ENCODE measurements at places on chromosomes 7 and 10.
A peak's percentile ranks its signal among the peaks of the same experiment; 100 is the strongest.

DNA sequence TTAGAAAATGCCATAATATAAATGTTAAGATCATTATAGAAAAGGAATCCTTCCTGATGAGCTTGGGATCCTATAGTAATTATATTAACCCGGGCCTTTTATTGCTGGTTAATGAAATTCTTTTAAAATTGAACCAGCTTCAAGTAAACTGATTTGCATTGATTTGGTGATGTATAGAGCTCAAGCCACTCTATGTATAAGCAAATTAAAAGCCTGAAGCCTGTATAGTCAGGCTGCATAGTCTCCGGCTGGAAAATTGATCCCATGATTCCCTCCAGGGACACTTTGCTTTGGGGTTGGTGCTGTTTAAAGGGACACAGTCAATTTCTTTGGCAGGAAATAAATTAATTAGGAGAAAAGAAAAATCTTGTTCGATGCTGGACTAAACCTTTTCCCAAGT lies 199.1 kb downstream of the HERPUD2 start:
- no peak for DNase-seq

GRCh38 chr7:31958226-31958625 lies 112.0 kb downstream of the PDE1C start:
- no peak for DNase-seq

- no peak for DNase-seq
These were observed 62.1 kb upstream of the ZNF746 start for GRCh38 chr7:149559711-149560110.

GRCh38 chr10:1102416-1102815 lies 46.2 kb downstream of the WDR37 start:
- no peak for DNase-seq

- DNase-seq: no peak
These were observed 76.3 kb upstream of the CUX1 start for GRCh38 chr7:101740981-101741725.

DNA sequence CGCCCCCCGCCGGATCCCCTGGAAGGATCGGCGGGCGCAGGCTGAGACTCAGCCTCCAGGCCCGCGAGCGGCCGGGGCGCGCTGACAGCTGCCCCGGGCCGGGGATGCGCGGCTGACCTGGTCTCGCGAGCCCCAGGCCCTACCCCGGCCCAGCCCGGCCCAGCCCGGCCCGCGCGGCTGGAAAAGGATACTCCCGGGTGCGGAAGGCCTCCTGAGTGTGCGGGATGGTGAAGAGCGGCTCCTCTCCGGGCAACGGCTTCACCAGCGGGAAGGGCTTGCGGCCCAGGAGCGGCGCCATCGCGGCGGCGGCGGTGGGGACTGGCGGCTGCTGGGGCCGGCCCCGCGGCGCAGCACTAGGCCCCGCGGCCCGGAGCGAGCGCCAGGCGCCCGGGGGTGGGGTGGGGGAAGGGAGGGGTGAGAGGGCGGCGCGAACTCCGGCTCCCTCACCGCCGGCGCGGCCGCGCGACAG lies 423 bp downstream of the BAZ1B start:
- DNase-seq: no peak

GRCh38 chr7:135710417-135711138 lies 17.4 kb downstream of the SLC13A4 start:
- no peak for DNase-seq

- DNase-seq: no peak
These were observed 73.9 kb upstream of the ARMC3 start for GRCh38 chr10:22853906-22854447.

DNA sequence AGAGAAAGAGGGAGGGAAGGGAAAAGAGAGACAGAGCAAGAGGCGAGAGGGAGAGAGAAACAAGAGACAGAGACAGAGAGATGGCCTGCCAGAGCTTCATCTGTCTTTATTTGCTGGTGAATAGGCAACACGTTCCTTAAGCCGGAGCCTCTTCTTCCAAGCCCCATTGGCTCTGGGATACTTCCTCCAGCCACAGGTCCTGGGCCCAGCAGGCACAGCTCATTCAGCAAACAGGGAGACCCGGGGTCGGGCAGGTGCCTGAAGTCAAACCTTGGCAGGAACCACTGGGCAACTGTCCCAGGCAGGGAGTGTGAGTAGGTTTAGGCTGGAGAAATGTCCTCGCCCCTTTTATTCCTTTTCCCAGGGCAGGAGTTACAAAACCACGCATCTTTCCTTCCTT lies 68.2 kb downstream of the MYL10 start:
- no peak for DNase-seq

DNA sequence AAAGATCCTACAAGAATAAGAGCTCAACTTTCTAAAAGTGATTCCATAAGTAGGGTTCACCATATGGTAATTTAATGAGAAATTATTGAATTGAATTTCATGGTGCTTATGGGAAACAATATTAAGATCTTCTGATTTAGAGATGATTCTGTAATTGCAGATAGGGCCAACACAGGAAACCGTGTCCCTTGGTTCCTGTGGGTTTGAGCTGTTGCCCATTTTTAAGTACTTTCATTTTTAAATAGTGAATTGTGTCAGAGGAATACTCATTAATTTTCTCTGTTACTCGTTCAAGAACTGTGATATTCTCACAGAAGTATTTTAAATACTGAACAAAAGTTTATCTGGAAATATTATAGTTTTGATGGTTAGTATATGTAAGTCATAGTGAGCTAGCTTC lies 129.2 kb downstream of the SRI start:
- no peak for DNase-seq

DNA sequence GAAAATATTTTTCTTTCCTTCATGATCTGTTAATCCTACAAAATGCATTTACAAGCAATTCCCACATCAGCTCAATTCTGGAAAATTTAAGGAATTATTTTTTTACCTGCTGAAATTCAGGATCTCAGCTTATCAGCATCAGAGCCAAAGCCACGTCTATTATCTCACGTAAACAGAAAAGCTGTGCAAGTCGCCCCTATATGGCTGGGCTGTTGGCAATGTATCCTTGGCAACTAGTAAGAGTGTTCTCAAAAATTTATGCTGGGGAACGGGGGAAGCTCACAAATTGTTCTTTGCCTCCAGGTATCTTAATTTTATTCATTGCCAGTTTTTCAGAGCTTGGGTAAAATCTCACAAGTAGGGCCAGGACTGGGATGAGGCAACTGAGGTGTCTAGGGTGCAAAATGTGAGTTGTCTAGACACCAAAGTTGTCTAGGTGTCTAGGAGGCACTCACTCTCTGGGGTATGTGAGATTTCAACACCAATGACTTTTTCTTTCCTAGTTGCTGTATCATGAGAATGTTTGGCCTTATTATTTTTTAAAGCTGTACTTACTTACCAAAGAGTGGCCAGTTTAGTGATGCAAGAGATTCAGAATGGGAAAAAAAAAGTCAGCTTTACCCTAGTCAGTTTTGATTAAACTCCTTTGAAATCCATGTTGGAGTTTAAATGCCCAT lies 5.1 kb downstream of the GSTO2 start:
- DNase-seq: no peak

DNA sequence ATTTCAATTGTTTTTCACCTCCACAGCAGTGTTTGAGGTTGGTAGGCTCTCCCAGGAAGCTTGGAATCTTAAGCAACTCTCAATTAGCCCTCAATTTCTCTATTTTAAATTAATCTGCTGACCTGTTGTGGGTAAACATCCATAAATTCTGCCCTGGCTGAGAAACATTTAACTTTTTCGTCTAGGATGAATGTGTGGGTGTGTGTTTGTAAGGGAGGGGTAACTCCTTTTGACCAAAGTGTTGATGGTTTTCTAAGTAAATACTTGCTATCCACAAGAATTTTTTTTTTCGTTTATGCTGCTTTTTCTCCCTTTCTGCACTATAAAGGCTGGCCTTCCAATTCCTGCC lies 973 bp downstream of the PPP3CB start:
- no peak for DNase-seq

DNA sequence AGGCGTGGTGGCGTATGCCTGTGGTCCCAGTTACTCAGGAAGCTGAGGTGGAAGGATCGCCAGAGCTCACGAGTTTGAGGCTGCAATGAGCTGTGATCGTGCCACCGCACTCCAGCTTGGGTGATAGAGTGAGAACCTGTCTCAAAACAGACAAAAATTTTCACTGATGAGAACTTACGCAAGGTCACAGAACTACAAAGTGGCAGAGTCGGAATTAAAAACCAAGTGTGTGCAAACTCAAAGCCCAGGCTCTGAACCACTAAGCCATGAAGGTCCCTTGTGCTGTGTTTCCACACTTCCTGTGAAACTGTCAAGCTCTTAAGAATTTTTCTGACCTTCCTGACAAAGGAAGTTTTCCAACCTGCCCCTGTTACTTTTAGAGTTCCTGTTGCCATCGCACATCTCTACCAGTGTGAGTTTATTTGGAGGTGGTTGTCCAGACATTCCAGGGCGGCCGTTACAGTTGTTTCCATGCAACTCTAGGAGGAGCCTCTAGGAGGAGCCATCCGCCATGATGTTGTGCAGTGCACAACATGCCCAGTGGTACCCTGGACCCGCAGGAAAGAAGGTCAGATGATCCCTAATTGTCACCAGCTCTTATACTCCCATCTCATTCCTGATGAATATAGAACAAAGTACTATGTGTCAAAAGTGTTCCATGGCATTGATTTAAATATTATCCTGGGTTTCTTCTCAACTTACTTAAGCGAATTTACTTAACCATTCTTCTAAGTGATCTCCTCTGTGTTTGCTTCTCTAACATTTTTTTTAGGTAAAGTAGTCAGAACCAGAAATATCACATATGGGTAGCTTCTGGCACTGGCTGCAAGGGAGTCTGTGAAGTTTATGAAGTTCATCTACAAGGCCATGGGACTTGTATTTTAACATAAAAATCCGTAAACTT lies 49.0 kb upstream of the LYZL1 start:
- DNase-seq: no peak

DNA sequence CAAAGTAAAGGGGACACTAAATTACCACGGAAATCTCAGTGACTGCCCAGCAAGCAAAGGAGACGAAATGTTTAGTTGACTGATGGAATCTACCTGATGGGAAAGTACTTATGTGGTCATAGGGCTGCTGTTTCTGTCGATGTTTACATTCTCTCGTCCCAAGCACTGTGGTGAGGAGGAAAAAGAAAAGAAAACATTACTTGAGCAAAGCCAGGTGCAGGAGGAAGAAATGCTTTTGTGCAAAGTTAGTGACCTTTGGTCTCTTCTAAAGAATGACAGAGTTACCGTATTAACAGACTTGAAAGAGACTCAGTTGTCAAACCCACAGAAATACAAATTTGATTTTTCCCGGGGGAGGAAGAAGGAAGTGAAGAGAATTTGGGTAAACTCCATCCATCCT lies 43.3 kb upstream of the FMC1 start:
- DNase-seq: no peak

GRCh38 chr7:128876127-128876526 lies 13.5 kb downstream of the ATP6V1F start:
- no peak for DNase-seq

DNA sequence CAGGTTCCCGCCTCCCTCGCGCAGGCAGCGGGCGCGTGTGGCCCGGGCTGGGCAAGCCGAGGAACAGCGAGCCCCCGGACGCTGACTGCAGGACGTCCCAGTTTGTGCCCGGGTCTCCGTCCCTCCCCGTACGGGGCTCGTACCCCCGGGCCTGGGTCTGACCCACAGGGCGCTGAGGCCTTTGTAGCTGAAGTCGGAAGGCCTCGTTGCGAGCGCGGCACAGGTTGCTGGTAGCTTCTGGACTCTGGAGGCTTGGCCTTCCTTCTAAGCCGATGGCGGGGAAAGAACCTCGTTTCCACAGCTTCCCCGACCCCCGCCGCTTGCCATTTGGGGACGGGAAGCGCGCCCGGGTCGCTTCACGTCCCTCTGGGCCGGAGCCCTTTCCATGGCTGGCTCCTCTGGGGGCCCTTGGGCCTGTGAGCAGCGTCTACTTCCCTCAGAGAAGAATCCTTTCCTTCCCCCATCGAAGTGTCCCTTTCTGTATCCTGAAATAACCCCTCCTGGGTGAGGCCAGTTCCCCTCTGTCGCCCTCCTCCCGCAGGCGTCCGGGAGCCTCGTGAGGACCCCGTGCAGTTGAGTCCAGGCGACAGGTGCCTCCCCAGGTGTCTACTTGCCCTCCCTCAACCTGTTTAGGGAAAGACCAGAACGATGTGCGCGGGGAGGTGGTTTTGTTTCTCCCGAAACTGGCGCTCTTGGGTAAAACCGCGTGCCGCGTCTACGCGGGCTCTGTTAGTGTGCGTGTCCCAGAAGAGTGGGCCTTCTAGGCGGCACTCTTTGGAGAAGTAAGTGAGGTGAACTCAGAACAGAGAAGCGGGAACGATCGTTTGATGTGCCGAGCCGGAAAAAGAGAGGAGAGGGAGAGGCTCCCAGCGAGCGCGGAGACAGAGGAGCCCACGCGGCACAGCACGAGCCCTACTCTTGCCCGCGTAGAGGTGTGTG lies 9.3 kb downstream of the EVX1 start:
- DNase-seq: no peak

DNA sequence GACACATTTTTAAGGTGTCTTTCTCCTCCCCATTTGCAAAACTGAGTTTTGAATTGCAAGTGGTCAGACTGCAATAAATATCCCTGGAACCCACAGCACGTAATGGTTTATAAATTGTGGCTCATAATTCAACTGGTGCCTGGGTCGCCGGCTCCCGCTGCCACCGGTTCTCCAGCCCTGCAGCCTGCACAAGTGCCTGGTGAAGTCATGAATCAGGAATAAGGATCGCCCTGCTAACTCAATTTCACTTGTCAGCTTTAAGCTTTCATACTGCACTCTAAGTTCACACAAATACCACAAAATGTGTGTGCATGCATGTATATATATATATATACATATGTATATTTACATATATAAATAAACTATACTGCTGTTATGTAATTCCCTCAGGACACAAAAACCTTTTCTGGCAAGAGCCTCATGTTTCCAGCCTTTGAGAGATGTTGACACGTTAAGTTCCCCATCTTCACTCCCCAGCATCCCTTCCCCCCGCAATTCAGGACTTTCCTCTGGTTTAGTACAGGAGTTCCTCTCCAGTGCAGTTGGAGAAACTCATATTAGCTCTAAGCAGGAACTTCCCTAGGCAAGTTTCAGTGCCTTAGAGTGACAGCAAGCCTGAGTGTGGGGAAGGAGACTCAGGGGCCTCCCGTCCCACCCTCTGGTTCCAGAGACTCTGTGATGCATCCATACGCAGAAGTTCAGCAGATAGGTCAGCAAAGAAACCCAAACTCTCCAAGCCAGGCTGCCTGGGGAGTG lies 129.2 kb upstream of the UNC5B start:
- no peak for DNase-seq

GRCh38 chr7:134943785-134944400 lies 42.4 kb upstream of the AGBL3 start:
- DNase-seq: no peak

DNA sequence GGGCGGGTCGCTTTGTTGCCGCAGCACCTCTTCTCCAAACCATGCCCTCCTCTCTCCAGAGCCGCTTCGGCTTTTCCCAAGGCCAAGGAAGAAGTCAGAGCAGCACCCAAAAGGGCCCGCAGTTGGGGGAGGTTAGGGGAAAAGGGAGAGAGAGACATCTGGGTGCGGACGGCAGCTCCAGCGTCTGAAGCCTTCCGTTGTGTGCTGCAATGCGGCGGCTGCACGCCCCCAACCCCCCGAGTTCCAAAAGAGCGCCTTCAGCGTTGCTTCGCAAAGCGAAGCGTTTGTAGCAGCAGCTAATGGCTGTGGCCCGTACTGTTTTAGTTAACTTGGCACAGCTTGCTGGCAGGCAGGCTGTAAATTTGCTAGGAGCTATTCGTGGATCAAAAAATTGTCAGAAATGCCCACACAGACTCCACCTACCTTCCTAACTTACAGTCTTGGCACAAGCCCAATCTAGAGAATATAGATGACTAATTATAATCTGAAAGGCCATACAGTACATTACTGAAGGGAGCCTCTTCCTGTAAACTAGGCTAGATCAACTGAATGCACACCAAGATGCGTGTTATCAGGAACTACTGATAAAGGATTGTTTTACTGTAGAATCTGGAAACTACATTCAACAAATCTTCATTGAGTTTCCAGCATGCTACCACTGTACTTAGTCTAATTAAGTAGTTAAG lies 1.1 kb upstream of the KBTBD2 start:
- DNase-seq: peak; percentile 91

Measured in posterior cingulate gyrus (tissue), 11 donors.